HEK293T (cell line): ENCODE measurements at places on chromosomes 5 and 9.

- DNase-seq, result no peak
Observed at GRCh38 chr5:29805804-29806203, 1387.7 kb upstream of the CDH6 start.

GRCh38 chr5:135827965-135828781, 6.3 kb upstream of the SLC25A48 start:
- no peak for DNase-seq

DNA sequence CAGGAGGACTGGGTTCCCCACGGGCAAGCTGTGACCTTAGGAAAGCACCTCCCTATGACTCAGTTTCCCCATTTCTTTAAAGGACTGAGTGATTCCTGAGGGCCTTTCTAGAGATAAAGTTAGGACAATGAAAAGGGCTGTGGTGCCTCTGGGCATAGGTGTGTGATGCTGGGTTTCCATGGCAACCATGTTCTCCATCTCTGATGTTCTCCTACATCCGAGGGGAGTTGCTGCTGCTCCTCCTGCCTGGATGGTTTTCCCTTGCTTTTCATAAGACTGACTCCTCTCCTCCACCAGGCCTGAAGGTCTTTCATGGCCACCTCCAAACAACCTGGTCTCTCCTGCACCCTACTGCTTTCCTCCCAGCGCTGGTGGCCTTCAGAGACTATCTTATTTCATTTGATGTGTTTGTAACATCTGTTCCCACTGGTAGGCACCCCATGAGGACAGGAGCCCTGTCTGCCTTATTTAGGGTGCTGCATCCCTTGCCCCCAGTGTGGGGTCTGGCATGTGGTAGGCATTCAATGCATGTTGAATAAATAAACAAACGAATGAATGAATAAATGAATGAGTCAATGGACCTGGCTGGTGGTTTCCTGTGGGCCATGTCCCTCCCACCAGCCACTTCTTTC, 112.2 kb upstream of the HAND1 start:
- DNase-seq, result no peak

GRCh38 chr5:126339215-126339805, 83.9 kb upstream of the GRAMD2B start:
- peak; percentile 45 for DNase-seq

GRCh38 chr9:126114409-126114760, 212.2 kb upstream of the MVB12B start:
- no peak for DNase-seq

- DNase-seq, result peak; percentile 46
Observed at GRCh38 chr5:14665949-14666348, 1.4 kb downstream of the OTULIN start.

DNA sequence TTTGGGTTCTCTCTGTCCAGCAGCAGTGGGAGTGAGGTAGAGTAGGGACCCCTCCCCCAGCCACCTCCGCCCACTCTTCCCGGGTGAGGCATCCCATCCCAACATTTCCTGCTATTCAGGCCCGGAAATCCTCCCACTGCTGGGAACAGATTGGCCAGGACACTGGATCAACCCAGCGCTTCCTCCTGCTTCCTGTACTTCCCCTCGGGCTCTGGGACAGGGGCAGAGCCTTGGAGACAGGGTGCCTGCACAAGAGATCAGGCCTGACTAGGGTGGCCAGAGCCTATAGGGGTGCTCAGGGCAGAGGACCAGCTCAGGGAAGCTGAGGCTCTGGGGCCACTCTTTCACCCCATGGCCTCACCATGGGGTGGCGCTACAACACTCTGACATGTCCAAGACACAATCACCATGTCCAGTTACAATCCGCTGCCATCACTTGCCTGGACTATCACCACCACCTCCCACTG, 14.5 kb downstream of the SH2D3C start:
- no peak for DNase-seq

GRCh38 chr5:12668564-12668963, 764.3 kb upstream of the CTNND2 start:
- no peak for DNase-seq

GRCh38 chr9:104774831-104775573, 11.1 kb downstream of the NIPSNAP3B start:
- no peak for DNase-seq

DNA sequence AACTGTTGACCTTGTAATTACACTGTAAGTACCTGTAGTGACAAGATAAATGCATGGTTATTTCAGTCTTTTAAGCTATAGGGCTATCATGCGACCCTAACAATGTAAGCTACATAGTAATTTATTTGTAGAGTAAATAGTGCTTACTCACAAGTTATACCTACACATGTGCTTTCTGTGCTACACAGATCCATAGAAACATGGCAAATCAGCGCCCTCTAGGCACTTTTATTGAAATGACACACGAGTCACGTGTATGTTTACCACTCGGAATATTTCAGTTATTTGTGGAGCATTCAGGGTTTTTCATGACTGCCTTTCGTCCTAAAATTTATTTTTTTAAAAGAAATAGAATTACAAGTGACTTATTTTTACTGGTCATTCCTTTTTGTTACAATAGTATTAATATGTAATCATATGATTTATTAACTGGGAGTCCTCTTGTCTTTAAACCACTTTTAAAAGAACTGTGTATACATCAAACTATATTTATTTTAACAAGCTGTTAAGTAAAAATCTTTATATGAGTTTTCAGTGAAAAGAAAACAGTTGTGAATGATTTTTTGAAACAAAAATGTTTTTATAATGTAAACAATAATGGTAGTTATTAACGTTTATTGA, 1242.3 kb upstream of the WWC1 start:
- DNase-seq, result peak; percentile 47
